ENCODE measurements at places on chromosomes 6 and 20.

GRCh38 chr6:22882581-22882980 is 313.2 kb downstream of the HDGFL1 start:
- no peak for DNase-seq

DNA sequence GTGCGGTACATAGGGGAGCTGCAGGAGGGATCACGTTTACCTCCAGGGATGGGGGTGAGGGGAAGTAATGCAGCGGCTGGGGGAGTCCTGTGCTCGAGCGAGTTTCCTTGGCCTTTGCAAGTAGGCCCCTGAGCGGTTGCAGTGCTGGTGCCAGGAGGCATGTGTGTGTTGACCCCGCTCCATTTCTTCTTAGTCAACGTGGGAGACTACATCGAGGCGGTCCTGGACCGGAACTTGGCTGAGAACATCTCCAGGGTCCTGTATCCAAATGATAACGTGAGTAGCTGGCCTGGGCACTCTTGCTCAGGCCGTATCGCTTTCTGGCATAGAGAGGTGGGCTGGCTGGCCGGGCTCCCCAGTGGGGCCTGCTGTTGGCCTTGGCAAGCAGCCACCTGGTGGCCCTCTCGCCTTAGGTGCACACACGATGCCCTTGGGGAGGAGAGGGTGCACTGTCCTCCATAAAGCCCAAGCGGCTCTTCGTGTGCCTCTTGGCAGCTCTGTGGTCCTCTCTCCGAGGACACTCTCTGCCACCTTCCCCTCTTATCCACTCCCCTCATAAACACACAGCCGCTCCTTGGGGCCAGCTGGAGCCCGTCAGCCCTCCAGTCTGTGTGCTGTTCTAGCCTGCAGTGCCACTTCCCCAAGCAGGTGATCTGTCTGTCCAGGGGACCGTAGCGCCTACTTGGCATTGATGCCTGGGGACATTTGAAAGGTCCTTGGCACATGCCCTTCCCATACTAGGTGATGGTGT is 29.3 kb downstream of the PYGB start:
- DNase-seq: peak; percentile 24

GRCh38 chr6:15077961-15078360 is 167.9 kb upstream of the JARID2 start:
- DNase-seq: no peak

DNA sequence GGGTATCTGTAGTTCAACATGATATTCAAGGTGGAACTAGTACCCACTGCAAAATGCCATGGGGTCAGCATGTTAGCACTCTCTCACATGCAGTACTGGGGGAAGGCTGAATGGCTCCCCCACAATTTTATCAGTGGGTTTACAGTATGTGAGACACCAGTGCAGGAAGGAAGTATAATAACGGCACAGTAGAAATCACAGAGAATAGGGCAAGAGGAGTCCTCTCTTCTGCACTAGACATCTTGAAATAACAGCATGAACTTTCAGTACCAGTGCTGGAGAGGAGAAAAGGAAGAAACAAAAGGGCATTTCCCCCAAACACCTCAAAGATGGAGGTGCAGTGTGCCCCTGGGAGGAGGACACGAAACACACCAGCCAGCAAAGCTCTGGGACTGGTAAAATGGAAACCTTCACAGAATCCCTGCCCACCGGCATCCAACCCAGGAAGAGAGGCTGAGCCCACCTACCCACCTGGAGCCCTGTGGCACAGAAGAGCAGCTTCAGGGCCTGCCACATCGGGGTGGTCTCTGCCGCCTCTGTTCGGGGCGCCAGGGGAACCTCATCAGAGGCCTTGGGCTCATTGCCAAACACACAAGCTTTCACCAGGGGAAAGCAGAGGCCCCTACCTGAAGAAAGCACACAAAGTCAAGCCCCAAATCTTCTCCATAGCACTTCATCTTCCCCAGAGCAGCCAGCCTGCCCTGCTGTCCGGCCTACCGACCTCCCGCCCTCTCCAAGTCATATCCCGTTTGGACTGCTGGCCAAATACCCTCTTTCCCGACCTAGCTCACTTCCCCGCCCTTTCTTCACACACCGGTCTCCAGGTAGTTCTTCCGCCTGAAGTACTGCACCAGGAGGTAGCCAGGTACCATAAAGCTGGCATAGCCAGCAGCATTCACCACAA is 1.2 kb downstream of the SLC35B2 start:
- DNase-seq: no peak

GRCh38 chr6:137850816-137851602 is 16.1 kb upstream of the TNFAIP3 start:
- DNase-seq: peak; percentile 20

GRCh38 chr20:45157962-45158361 is 16.7 kb upstream of the PI3 start:
- no peak for DNase-seq

- DNase-seq: no peak
These were observed 154.1 kb upstream of the MMS22L start for GRCh38 chr6:97437087-97437486.

Data from right forelimb (tissue), 1 donor.